Esophagus muscularis mucosa (tissue), 4 donors: ENCODE measurements at places on chromosomes 4 and X. TPM values are rescaled to one million over a fixed set of nuclear protein-coding genes. Genes with fewer than 3 reads are reported as not detected.

DNA sequence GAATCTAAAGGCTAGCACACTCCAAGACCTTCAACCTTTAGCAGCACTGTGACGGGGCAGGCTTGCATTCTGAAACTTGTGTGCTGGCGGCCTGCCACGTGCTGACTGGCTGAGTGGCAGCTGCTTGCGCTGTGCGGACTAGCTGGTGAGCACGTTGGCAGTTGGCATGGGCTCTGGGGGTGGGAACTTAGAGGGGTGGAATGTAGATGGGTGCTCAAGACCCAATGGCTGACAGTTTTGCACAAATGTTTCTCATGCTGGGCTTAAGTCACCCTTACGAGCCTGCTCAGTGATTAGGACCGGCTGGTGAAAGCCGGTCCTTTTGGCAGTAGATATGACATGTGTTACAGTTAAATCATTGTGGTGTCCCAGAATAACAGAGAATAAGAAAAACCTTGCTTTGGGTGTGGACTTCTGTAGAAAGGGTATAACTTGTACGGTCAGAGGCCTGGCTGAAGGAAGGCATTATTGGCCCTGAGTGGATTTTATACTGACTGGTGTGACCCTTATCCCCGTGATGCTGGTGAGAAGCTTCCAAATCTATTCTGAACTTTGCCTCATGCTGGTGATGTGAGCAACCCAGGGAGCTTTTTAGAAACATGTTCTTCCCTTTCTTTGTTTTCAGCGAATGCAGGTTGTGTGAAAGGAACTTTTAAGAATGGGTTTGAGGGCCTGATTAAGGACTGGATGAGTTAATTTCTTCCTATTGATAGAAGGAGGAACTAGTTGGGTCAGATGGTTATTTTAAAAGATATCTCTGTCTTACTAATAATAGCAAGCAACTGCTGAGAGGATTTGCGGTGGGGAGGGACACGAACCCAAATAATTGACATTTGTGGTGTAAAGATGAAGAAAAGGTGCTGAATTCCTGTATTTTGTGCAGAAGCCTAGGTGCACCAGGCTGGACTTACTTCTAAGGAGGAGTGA lies 107.4 kb upstream of the SLC4A4 start:
- no peak for DNase-seq

GRCh38 chr4:113390850-113391249 lies 341.4 kb downstream of the ANK2 start:
- DNase-seq, result no peak

DNA sequence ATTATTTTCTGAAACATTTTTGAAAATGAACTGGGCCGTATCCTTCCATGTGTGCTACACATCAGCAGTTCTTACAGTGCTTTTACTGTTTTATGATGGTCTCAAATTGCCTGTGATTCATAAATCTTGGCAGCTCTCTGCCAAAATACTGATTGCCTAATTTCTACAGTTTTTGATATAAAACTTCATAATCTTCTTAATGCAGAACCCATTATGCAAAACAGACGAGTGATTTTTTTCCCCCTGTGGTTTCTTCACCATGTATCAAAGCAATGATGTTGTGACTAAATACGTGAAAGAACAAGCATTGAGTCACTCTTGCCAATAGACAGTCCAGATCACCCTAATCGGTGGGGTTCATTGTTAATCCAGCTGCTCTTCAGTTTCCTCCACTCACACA lies 156.4 kb upstream of the WDR1 start:
- DNase-seq, result no peak

The ADGRG2 gene
- total RNA-seq, result 2.0 TPM

The ARSJ gene
- total RNA-seq, result 26.0 TPM

The DRD5 gene
- not detected for total RNA-seq

The ERAS gene
- total RNA-seq, result not detected

The CDS1 gene
- total RNA-seq, result 1.6 TPM

The NPY1R gene
- total RNA-seq, result 2.4 TPM

The MSX1 gene
- total RNA-seq, result 5.5 TPM
